Activated naive CD4-positive, alpha-beta T cell treated with anti-CD3 and anti-CD28 coated beads, Interleukin-2, amount 50 U/mL, for 16 hours (primary cell): ENCODE measurements at places on chromosomes 2 and 18.

- DNase-seq: no peak
These were observed 859 bp downstream of the GREB1L start for GRCh38 chr18:21242780-21243401.

GRCh38 chr2:129334696-129335410, 644.6 kb upstream of the RAB6C start:
- no peak for DNase-seq

DNA sequence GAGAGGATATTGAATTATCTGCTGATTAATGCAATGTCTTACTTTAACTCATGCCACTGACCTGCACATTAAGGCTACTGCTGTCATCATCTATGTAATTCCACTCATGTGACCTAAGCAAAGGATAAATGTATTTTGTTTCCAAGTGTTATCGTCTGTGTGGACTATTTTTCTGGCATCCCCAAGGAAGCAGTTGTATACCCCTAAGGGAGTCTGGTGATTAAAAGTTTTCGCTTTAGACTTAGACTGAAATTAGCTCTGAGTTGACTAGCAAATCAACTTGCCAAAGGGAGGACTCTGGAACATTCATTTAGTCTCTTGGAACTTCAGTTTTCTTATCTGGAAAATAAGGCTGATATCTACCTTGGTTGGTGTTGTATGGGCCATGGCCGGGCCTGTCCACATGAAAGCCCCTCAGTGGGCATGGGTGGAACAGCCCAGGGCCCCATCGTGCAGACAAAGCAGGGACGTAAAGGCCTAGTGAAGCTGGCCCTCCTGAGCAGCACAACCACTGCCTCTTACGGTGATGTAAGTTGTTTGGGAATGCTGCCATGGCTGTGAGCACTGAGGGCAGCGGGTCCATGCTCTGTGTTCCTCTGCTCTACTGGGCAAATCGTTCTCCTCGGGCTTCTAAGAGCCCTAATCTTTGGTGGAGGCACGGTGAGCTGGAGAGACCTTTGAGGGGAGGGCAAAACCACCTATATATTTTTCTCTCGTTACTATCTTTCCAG, 144.4 kb upstream of the RNF152 start:
- DNase-seq: no peak

DNA sequence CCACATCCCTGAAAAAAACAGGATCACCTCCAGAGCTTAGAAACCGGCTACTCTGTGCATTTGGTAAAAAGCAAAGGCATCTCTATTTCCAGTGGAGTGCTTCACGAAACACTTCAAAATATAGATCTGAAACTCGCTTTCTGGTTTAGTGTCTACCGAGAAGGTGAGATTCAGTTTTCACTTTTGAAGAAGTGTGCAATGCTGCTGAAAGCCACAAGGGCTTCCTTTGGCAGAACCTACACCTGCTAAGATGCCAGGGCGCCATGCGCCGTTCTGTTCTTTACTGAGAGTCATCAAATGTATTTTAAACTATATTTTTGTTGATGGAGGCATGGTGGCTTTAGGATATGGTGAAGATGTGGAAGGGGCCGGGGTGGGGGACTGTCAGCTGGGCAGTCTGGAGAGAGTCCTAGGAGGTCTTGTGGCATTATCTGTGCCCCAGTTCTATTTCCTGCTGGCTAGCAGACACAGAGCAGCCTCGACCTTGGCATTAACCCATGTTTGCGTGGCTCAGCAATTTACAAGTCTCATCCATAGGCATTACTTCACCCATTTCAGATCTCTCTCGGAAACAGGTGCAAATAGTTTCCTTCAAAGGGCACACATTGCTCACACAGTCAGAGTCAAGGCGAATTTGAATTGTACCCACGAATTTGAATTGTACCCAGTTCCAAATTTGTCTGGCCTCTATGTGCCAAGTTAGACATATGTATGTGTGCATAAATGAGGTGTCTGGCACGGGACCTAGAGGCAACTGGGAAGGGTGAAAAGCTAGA, 46.7 kb upstream of the KCNF1 start:
- no peak for DNase-seq

GRCh38 chr2:53941749-53942148, 29.0 kb downstream of the PSME4 start:
- no peak for DNase-seq

- no peak for DNase-seq
These were observed 170.6 kb downstream of the FIGN start for GRCh38 chr2:163565192-163565591.

DNA sequence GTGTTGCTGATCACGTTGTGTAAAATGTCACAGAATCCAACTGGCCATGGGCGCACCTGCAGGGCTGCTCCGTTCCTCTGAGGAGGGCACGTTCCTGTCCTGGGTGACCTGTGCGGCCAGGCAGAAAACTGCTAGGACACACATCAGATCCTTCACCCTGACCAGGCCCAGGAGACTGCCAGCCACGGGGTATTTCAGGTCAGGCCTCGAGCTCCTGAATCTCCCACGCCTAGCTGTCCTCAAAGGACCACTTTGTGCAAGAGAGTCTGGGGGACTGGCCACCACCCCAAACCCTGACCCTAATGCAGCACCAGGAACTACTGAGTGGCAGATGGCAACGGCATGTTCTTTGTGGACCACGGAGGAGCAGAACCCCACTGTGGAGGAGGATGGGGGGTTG, 11.1 kb downstream of the PRLH start:
- no peak for DNase-seq
